ENCODE measurements at places on chromosomes 3 and 15.
A peak's percentile ranks its signal among the peaks of the same experiment; 100 is the strongest.

DNA sequence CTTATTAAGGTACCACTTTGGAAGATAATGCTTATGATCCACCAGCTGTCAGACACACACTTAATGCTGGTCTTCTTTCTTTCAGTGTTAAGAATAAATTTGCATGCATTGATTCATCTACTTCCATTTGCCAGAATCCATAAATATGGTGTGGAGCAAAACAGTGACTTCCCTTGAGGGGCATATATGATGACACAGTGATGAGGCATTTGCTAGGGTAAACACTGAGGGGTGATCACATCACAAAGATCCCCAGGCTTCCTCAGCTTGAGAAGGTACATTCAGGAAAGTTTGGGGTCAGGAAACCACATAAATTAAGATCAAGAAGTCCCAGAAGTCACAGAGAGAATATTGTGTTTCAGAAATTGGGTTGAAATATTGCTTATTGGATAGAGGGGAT lies 9.9 kb upstream of the ZBED2 start:
- no peak for DNase-seq

DNA sequence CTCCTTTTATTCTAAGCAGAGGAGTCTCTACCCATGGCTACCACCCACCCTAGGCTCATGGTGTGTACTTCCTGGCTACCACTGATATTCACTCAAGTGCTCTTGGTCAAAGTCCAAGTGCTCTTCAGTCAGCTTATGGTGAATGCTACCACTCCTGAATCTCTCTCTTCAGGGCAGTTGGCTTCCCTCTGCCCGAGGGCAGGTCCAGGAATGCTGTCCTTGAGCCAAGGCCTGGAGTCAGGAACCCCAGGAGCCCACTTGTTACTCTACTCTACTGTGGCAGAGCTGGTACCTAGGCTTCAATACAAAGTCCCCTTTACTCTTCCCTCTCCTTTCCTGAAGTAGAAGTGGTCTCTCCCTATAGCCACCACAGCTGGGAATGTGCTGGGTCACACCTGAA lies 226.0 kb downstream of the DIPK2A start:
- no peak for DNase-seq

- no peak for DNase-seq
Measured at GRCh38 chr15:68417897-68418296, 14.1 kb downstream of the ITGA11 start.

GRCh38 chr15:88940110-88940675 lies 27.0 kb upstream of the MFGE8 start:
- DNase-seq: no peak

- DNase-seq: no peak
Measured at GRCh38 chr3:127684871-127685707, 12.3 kb downstream of the ABTB1 start.

DNA sequence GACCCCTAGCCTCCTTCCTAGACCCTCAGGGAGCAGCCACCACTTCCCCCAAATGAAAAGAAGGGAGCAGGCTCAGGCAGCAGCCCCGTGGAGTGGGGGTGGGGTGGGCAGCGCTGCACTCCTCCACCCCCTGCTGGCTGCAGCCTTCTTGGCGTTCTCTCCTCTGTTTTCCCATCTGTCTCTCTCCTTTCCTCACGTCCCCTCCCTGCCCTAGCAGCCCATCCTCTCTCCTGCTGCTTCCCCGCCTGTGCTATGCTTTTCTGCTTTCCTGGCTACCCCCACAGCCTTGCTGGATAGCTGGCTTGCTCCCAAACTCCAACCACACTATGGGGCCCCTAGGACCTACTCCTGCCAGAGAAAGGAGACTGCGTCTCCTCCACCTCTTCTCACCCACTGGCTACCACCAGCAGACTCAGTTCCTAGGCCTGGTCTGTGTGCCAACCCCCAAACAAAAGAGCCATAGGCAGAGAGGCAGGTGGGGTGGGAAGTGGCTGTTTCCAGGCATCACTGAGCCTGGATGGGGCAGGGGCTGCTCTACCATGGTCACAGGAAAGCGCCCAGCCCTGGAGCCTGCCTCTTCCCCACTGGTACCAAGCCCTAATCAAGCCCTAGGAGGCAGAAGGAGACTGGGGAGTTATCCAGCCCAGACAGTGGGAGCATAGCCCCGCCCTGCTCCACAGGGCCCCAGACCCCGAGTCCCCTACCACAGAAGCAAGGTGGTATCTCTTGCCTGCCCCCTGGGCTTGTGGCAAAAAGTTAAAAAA lies 3.4 kb upstream of the DISP2 start:
- peak; percentile 80 for DNase-seq

- no peak for DNase-seq
Measured at GRCh38 chr15:87981969-87982368, 274.6 kb downstream of the NTRK3 start.

DNA sequence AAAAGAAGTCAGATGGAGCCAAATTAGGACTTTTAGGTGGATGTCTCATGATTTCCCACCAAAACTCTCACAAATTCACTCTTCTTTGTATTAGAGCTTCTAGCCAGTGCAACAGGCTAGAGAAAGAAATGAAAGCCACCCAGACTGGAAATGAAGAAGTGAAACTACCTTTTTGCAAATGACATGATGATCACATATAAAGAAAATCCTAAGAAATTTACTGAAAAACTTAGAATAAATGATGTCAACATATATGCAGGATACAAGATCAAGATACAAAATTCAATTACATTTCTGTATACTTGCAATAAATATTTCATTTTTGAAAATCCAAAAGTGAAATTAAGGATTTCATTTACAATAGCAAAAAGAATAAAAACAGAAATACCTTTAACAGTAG lies 110.8 kb downstream of the LRIG1 start:
- no peak for DNase-seq

DNA sequence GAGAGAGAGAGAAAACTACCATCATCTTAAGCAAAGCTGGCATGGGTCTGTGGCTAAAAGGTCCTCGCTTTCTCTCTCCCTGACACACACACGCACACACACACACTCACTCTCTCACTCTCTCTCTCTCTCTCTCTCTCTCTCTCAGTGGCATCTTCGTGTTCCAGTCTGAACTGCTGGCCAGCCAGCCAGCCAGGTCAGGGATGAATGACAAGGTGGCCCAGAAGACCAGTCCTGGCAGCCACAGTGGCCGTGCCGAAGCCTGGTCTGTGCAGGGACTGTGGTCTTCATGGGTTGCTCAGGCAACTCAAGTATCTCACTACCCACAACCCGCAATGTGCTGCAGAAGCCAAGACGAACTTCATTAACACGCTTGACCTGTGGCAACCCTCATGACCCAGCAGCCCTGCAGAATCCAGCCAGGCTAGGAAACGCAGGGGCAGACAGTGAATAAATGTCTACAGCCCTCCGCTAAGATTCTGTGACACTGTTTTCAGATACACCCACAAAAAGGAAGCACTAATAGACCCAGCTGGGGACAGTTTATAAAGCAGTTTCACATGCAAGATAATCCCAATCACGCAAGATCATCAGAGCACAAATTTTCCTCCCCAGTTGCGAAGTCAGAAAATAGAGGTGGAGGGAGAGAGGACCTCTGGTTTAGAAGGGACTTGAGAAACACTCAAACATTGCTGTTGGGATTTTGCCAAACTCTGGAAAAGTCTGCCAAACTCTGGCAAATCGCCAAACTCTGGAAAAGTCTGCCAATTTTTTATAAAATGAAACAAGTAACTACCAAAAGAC lies 66.4 kb downstream of the XXYLT1 start:
- no peak for DNase-seq

DNA sequence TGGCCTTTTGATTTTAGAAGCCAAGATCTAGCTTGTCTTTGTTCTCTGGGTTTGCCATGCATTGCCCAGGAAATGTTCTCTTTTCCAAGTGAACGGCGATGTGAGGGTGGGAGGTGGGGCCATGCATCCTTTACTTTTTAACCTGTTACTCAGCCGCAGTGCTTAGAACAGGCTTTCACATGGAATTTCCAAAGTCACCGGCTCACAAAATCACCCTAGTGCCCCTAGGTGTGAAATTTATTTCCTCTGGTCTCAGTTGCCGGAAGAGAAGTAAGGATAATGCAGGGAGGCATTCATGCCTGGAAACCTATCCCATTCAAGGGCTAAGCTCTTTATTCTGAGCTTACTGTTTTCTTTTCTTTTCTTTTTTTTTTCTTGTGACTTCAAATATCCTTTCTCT lies 93.2 kb downstream of the CACNA2D3 start:
- DNase-seq: no peak

DNA sequence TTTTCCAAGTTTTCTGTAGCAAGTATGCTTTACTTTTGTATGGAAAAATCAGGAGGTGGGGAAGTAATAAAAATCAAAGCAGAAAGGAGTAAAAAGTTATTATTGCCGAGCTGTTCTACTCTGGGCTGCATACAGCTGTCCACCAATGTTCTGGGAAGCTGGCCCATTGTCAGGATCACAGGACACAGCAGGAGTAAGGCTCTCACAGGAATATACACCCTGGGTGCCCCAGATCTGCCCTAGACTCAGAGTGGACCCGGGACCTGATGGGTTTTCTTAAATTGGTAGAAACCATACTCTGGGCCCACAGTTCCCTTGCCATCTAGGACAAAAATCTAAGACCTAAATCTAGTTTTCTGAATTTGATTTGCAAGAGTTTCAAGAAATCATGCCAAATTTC lies 60.4 kb downstream of the TNIK start:
- DNase-seq: no peak

Measured in D721Med (cell line).